ENCODE measurements at places on chromosomes 5 and 9. TPM values are rescaled to one million over a fixed set of nuclear protein-coding genes. Genes with fewer than 3 reads are reported as not detected.

- H3K27me3 ChIP-seq, result no peaks in the 10 kb centered on the region
- DNase-seq, result no peak
- H3K36me3 ChIP-seq, result no peaks in the 10 kb centered on the region
- H3K4me3 ChIP-seq, result no peak overlapping the region
- H3K4me1 ChIP-seq, result no peaks in the 10 kb centered on the region
Observed at GRCh38 chr9:7827056-7827455, 27.5 kb upstream of the DMAC1 start.

DNA sequence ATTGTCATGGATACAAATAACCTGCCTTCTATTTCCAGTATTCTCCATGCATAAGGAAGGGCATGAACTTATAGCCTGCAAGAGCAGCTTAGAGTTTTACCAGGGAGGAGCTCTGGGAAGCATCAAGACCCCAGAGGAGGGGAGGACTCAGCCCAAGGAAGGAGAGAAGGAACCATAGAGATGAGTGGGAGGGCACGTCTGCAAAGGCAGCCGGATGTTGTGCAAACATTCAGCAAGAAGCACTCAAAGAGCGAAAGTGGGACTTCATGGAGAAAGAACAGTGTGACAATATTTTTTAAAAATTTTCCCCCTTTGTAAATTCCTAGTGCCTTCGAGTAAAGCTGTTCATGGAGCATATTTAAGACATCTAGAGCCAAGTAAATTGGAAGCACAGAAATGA, 270.1 kb upstream of the PTGER4 start:
- no peaks in the 10 kb centered on the region for H3K36me3 ChIP-seq
- H3K4me3 ChIP-seq, result no peak overlapping the region

Gene GRM6
- not detected for total RNA-seq

DNA sequence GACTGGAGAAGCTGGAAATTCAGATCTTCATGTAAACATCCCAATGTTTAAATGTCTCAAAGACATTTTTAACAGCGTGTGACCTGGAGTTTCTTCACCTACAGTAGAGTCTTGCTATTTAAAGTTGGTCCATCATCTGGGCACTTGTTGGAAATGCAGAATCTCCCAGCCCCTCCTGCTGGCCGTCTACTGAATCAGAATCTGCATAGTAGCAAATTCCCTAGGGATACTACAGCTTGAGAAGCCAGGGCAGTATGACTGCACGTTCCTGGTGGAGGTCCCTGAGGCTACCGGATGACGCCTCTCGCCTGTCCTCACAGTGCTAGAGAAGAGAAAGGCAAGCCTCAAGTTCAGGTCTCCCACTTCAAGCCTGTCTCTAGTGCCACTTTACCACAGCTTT, 15.7 kb downstream of the SAP30L start:
- no peak overlapping the region for H3K27ac ChIP-seq
- no peaks in the 10 kb centered on the region for H3K4me1 ChIP-seq
- H3K4me3 ChIP-seq, result no peak overlapping the region
- no peak for DNase-seq
- peaks cover 2% of the 10 kb centered on the region for H3K27me3 ChIP-seq

DNA sequence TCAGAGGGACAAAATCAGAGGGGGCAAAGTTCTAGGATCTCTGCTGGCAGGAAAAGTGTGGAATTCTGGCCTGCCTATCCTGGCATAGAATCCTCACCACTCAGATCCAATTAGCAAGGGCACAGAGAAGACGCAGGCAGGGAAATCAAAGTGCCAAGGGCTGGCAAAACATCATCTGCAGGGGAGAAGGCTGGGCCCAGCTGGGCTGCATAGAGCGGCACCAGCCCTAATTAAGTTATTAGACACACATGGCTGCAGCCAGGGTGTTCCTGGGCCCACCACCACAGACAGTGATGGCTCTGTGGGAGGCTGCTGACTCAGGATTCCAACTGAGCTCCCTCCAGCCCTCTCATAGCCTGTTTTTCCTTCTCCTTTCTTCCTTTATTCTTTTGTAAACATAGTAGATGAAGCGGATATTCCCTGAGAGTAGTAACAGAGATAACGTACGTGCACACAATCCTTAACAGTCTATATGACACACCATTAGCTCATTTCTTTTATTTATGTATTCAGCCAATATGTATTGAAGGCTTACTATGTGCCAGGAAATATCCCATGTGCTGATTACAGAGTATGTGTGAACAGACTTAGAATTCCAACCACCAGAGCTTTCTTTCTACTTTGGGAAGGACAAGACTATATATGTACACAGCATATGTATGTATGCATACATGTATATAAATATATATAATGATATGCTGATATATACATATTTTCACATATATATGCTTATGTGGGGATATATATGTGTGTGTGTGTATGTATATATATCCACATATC, 236.1 kb downstream of the ASTN2 start:
- no peaks in the 10 kb centered on the region for H3K36me3 ChIP-seq
- no peaks in the 10 kb centered on the region for H3K4me1 ChIP-seq
- H3K4me3 ChIP-seq, result no peak overlapping the region
- H3K27ac ChIP-seq, result no peak overlapping the region

- no peaks in the 10 kb centered on the region for H3K36me3 ChIP-seq
- no peak overlapping the region for H3K27ac ChIP-seq
- no peak overlapping the region for H3K4me3 ChIP-seq
- no peak for DNase-seq
- H3K4me1 ChIP-seq, result no peaks in the 10 kb centered on the region
- no peaks in the 10 kb centered on the region for H3K27me3 ChIP-seq
Observed at GRCh38 chr5:161966564-161966963, 101.0 kb upstream of the GABRG2 start.

Gene RECK
- total RNA-seq, result 0.34 TPM

Gene FST
- total RNA-seq, result 0.25 TPM

- no peak overlapping the region for H3K27ac ChIP-seq
- DNase-seq, result no peak
- no peak overlapping the region for H3K4me3 ChIP-seq
- peaks cover 19% of the 10 kb centered on the region for H3K27me3 ChIP-seq
Observed at GRCh38 chr5:171660434-171660833, 125.2 kb upstream of the SMIM23 start.

Gene HAPLN1
- not detected for total RNA-seq

Gene CFAP90
- total RNA-seq, result not detected

DNA sequence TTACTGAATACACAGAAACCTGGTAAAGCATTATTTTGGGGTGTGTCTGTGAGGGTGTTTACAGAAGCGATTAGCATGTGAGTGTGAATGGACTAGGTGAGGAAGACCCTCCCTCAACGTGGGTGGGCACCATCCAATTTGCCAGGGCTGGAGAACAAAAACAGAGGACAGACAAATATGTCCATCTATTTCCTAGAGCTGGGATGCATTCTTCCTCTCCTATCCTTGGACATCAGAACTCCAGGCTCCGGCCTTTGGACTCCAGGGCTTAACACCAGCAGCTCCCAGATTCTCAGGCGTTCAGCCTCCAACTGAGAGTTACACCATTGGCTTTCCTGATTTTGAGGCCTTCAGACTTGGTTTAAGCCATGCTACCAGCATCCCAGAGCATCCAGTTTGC, 65.8 kb upstream of the CHD1 start:
- H3K36me3 ChIP-seq, result no peaks in the 10 kb centered on the region
- no peaks in the 10 kb centered on the region for H3K27me3 ChIP-seq
- no peak for DNase-seq
- no peak overlapping the region for H3K4me3 ChIP-seq
- no peaks in the 10 kb centered on the region for H3K4me1 ChIP-seq
- no peak overlapping the region for H3K27ac ChIP-seq

Gene SRP19
- 52.5 TPM for total RNA-seq

Gene FAM78A
- total RNA-seq, result 105 TPM

DNA sequence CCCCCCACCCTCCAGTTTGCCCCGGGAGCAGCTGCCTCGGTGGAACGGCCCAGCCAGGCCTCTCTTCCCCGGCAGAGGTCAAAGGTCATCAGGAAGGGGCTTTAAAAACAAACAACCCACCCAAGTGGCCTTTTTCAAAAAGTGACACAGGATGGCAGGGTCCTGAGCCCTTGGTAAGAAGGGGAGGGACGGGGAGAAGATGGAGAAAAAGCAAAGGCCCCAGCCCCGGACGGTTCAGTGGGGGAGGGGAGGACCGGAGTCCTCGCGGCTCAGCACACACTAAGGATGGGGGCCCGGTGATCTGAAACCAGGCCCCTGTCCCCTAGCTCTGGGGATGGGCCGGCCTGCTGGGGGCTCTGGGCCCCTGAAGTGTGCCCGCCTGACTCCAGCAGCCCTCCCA, 1.1 kb downstream of the PRRX2 start:
- no peak for DNase-seq
- H3K4me1 ChIP-seq, result peaks cover 31% of the 10 kb centered on the region
- no peak overlapping the region for H3K27ac ChIP-seq
- no peaks in the 10 kb centered on the region for H3K36me3 ChIP-seq
- no peak overlapping the region for H3K4me3 ChIP-seq

Gene OGN
- total RNA-seq, result 0.16 TPM

Gene TOR4A
- 45.8 TPM for total RNA-seq

Gene C5orf52
- not detected for total RNA-seq

GRCh38 chr5:122680623-122681350, 94.1 kb upstream of the SNX2 start:
- H3K4me1 ChIP-seq, result no peaks in the 10 kb centered on the region
- no peaks in the 10 kb centered on the region for H3K36me3 ChIP-seq
- H3K4me3 ChIP-seq, result no peak overlapping the region
- H3K27me3 ChIP-seq, result no peaks in the 10 kb centered on the region

DNA sequence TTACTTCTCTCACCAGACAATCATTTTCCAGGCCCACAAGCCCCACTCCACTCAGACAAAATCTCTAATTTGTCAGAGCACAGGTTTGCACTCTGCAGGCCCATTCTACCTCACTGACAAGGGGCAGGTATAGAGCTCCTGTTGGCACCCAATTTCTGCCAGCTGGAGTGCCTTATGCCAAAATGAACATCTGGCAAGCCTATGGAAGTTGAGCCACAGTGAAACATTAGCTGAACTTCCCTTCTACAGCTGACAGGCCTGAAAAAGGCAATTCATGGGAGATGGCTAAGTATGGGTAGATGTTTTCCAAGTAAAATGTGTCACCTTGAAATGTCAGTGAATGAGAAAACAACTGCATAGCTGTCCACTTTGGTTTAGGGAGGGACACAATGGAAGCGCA, 87.0 kb downstream of the SPOCK1 start:
- no peak overlapping the region for H3K4me3 ChIP-seq
- no peaks in the 10 kb centered on the region for H3K27me3 ChIP-seq
- DNase-seq, result no peak

- no peak overlapping the region for H3K4me3 ChIP-seq
- no peaks in the 10 kb centered on the region for H3K4me1 ChIP-seq
- DNase-seq, result no peak
- no peaks in the 10 kb centered on the region for H3K36me3 ChIP-seq
Observed at GRCh38 chr5:95446560-95447221, 55.5 kb downstream of the FAM81B start.

DNA sequence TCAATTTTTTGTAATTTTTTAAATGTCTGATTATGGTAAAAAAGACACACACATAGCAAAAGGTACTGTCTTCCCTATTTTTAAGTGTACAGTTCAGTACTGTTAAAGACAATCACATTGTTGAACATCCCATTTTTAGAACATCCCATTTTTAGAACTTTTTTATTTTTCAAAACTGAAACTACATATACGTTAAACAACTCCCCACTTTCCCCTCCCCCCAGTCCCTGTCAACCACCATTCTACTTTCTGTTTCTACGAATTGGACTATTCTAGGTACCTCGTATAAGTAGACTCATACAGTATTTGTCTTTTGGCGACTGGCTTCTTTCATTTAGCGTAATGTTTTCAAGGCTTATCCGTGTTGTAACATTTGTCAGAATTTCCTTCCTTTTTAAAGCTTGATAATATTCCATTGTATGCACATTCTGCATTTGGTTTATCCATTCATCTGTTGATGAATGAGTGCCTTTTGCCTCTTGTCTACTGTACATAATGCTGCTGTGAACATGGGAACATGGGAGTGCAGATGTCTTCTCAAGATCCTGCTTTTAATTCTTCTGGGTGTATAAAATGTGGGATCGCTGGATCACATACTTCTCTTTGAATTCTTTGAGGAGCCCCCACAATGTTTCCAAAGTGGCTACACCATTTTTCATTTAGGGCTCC, 154.0 kb downstream of the PIK3R1 start:
- H3K4me3 ChIP-seq, result no peak overlapping the region
- H3K27ac ChIP-seq, result no peak overlapping the region
- no peaks in the 10 kb centered on the region for H3K36me3 ChIP-seq
- no peak for DNase-seq

DNA sequence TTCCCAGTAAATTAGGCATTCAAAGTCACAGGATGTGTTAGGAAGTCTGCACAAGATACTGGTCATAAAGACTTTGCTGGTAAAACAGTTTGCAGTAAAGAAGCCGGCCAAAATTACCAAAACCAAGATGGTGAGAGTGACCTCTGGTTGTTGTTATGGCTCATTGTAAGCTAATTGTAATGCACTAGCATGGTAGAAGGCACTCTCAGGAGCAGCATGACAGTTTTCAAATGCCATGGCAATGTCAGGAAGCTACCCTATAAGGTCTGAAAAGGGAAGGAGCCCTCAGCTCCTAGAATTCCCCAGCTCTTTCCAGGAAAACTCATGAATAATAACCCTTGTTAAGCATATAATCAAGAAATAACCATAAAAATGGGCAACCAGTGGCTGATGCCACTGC, 64.3 kb upstream of the TNC start:
- H3K36me3 ChIP-seq, result no peaks in the 10 kb centered on the region
- DNase-seq, result no peak
- H3K27me3 ChIP-seq, result no peaks in the 10 kb centered on the region
- no peak overlapping the region for H3K4me3 ChIP-seq
- H3K27ac ChIP-seq, result no peak overlapping the region

Gene PCDHB12
- total RNA-seq, result not detected

- H3K27ac ChIP-seq, result no peak overlapping the region
- no peak for DNase-seq
- H3K36me3 ChIP-seq, result no peaks in the 10 kb centered on the region
- no peaks in the 10 kb centered on the region for H3K4me1 ChIP-seq
- peaks cover 22% of the 10 kb centered on the region for H3K27me3 ChIP-seq
Observed at GRCh38 chr5:67187006-67187715, 9.4 kb downstream of the CD180 start.

Gene S1PR3
- 0.33 TPM for total RNA-seq

DNA sequence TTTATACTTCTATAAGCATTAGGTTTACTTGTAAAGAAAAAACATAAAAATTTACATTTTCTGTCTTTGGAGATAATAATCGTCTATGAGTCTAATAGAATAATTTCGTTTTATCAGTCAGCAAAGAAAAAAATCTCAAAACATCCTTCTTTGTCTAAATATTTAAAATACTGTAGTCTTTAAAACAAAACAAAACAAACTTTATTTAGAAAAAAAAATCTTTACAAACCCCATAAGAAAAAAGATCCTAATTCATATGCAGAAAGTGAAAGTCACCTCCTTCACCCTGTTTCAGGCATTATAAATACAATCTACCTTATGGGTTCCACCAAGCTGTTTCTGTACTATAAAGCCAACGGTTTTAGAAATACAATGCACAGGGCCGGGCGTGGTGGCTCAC, 5.6 kb downstream of the LARS1 start:
- DNase-seq, result no peak
- peaks cover 75% of the 10 kb centered on the region for H3K36me3 ChIP-seq
- no peak overlapping the region for H3K4me3 ChIP-seq

GRCh38 chr5:129977810-129978209, 73.5 kb downstream of the CHSY3 start:
- H3K36me3 ChIP-seq, result no peaks in the 10 kb centered on the region
- no peak overlapping the region for H3K27ac ChIP-seq
- H3K4me3 ChIP-seq, result no peak overlapping the region

Gene SLC2A8
- 10.3 TPM for total RNA-seq

- H3K27ac ChIP-seq, result no peak overlapping the region
- DNase-seq, result no peak
- H3K4me3 ChIP-seq, result no peak overlapping the region
Observed at GRCh38 chr5:1127959-1128785, 16.3 kb upstream of the SLC12A7 start.

Data from K562 (cell line).